EL (cell line): ENCODE measurements at places on chromosomes 12 and 14.

- DNase-seq: no peak
These were observed 10.6 kb downstream of the SCFD1 start for GRCh38 chr14:30632730-30633129.

DNA sequence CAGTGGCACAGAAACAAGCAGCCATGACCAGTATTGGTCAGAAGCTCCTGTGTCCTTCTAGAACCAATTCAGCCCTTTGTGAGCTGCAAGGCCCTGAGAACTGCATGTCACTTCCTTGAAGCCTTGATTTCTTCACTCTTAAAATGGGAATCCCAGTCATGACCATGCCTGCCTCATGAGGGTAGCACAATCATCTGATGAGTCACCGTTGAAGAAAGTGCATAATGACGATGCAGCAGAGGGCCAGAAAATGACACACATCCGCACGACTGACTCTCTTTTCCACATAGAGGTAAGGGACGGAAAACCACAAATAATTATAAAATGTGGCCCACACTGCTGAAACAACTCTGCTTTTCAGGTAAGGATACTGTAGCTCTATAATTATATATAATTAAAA lies 777.4 kb downstream of the BCL11B start:
- DNase-seq: no peak

GRCh38 chr14:31341280-31341679 lies 79.1 kb downstream of the HEATR5A start:
- no peak for DNase-seq

GRCh38 chr14:102811254-102811963 lies 34.2 kb downstream of the TRAF3 start:
- DNase-seq: no peak

DNA sequence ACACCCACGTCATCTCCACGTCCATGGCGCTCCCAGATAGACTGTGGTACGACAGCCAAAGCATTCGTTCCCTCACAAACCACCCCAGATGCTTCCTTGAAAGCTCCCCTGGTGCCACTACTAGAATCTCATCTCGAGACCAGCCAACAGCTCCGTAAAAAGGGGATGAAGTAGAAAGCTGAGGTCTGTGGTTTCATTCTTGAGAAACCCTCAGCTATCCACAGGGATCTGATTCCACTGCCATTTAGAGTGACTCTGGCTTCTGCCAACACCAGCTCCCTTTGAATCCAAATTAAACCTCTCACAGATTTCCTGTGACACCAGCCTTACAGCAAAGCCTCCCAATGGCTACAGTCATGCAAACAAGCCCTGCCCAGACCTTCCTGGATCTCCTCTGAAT lies 18.5 kb upstream of the FOXN3 start:
- DNase-seq: no peak

DNA sequence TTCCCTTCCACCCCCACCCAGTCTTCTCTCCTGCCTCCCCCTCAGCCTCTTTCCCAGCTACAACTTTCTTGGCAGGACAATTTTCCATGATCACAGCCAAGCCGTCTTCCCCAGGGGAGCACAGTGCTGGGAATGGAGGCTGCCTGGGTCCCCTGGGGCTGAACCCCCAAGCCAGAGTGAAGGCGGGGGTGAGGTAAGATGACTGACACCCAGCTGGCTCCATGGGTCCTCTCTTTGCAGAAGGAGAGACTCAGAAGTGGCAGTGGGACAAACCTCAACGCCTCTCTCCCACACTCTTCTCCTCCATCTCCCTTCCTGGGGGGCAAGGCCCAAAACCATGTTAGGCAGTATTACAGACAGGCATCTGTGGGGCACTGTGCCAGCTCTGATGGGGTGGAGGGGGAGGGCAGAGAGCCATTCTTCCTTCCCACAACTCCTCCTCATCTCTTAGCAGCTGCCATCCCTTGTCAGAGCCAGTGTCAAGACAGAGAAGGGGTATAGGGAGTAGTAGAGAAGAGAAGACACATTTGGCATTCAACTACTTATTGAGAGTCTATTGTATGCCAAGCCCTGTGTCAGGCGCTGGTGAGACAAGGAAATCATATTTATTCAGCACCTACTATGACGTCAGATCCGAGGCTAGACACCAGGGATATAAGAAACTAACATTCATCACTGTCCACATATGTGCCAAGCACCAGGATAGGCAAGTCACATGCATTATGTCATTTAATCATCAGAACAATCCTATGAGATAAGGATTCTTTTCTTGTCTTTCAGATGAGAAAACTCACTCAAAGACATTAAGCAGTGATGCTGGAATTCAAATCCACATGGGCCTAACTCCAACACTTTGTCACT lies 3.6 kb downstream of the ITGA7 start:
- no peak for DNase-seq

GRCh38 chr12:119156401-119157044 lies 22.2 kb upstream of the HSPB8 start:
- DNase-seq: no peak

- DNase-seq: no peak
These were observed 484.0 kb downstream of the ETNK1 start for GRCh38 chr12:23108957-23109356.

DNA sequence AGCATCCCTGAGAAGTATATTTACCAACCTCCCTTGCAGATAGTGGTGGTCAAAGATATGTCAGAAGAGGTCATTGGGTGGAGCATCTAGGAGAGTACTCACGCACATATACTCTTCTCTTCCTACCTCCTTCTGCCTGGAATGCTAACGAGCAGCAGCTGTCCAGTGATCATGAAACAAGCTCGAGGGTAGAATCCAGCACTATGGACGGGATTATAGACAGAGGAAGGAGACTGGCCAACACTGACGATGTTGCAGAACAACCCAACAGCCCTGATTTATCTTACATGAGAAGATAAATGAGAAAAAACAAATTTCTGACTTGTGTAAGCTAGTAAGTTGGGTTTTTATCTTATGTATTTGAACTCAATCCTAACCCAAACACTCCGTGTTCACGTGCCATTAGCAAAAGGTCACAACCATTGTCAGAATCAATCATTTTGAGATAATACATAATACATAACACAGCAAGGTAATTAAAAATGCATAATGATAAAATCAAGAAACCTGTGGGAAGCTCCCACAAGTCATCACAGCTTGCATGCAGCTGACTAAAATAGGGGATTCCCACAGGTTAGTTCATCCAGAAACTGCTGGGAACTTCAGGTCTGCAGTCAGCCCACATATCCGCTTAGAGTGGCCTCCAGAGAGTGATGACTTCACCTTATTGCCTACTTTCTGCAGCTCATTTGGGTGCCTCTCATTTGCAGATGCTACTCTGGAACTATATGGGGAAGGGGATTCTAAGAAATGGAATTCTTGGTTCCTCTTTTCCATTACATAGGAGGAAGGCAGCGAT lies 36.3 kb upstream of the STK38L start:
- DNase-seq: no peak

GRCh38 chr12:47989023-47989417 lies 15.3 kb downstream of the COL2A1 start:
- no peak for DNase-seq

GRCh38 chr12:111749391-111749790 lies 17.3 kb upstream of the ALDH2 start:
- DNase-seq: no peak

DNA sequence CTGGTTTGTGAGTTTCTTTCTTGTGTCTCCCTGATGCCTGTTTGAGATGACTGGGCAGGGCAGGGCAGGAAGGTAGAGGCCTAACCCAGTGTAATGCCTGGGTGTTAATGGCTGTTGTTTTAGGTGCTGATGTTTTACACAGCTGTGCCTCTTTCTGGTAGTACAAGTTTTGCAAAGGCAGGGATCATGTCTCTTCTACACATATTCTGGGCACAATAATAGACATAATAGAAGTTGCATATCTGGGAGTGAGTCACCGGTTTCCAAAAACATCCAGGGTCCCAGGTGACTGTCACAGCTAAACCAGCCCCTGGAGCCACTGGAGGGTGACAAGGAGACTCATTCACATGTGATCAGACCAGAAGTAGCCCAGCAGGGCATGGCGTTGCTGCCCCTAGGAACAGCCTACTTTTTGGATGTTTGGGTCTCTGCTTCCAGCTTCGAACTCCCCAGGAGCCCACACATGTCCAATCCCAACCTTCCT lies 18.1 kb downstream of the TPCN1 start:
- no peak for DNase-seq

GRCh38 chr12:83573671-83574070 lies 887.0 kb downstream of the TMTC2 start:
- peak; percentile 48 for DNase-seq

GRCh38 chr12:98651328-98651727 lies 6.2 kb downstream of the APAF1 start:
- DNase-seq: no peak

DNA sequence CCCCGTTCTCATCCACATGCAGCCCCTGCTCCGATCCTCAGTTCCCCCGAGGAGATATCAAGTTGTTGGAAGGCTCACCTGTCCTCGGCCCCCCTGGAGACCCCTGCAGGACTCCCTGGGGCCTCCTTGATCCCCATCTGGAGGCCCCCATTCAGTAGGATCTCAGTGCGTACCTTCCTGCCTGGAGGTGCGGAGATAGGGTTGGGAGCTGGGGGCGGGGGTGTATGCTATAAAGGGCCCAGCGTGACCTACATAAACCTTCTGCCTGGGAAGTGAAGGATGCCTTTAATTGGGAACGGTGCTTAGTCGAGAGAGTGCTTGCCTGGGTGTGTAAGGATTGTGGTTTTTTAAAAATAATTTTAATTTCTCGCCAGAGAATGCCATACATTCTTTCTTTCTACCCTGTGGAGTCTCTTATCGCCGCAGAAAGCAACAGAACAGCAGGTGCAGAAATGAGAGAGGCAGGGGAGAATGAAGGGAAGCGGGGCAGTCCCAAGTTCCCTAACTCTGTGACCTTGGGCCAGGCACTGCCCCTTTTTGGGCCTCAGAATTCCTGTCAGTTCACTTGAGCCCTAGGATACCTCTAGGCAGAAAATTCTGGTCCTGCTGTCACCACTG lies 153.7 kb downstream of the TSPAN9 start:
- DNase-seq: no peak

GRCh38 chr14:77303417-77304156 lies 17.1 kb downstream of the POMT2 start:
- peak; percentile 94 for DNase-seq

- no peak for DNase-seq
These were observed 39.4 kb upstream of the CSRNP2 start for GRCh38 chr12:51122844-51123243.

DNA sequence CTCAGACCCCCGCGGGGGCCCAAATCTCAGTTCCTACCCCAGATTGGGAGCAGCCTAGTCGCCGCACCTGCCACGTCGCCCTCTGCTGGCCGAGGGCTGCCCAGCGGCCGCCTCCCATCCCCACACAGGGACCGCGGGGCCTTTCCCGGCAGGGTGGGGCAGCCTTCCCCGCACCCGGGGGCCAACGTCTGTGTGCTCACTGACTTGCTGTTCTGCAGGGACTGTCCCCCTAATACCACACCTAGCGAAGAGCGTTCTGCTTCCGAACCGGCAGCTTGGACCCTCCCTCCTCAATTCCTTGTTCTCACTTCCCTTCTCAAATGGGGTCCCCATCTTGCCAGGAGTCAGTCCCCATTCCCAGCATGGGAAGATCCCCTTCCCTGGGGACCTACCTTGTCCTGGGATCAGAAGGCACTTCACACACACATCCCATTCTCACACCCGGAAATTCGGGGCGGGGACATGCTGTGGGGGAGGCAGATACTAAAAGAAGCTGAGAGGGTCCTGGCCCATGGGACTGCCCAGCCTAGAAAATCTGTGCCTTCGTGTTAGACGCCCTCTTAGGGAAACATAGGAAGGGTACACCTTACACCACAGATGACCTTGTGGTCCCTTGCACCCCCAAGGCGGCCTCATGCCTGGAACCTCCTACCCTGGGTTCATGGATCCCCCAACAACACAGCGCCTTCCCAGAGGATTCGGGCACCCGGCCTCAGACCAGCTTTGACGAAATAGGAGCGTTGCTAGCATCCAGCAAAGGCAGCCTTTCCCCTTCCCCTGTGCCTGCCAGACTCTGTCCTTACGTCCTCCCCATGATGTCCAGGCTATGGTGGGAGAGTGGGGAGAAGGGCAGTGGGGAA lies 16.4 kb downstream of the ACVRL1 start:
- DNase-seq: peak; percentile 43

DNA sequence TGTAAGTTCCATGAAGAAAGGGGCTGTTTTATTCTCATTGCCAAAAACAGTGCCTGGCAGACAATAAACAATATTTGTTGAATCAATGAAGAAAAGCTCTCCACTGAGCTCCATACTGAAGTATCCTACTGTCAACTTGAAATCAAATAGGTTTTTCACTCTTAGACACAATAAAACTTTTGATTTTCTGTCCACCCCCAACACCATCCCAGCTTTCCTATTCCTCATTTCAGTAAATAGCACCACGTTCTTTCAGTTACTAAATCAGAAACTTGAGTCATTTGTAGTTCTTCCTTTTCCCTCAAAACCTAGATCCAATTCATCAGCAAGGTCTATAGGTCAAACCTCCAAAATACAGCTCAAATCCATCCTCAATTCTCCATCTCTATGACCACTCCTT lies 113.3 kb downstream of the PTGER2 start:
- no peak for DNase-seq

- DNase-seq: no peak
These were observed 935 bp upstream of the ADSS1 start for GRCh38 chr14:104722938-104723650.

- DNase-seq: no peak
These were observed 106.2 kb upstream of the PDE3A start for GRCh38 chr12:20262119-20262518.

- peak; percentile 18 for DNase-seq
These were observed 1.2 kb downstream of the ALDH1L2 start for GRCh38 chr12:105083031-105083430.

- no peak for DNase-seq
These were observed 190.0 kb downstream of the MDGA2 start for GRCh38 chr14:47485421-47485820.
